GM12878 (cell line): ENCODE measurements at places on chromosomes 6 and 20.

DNA sequence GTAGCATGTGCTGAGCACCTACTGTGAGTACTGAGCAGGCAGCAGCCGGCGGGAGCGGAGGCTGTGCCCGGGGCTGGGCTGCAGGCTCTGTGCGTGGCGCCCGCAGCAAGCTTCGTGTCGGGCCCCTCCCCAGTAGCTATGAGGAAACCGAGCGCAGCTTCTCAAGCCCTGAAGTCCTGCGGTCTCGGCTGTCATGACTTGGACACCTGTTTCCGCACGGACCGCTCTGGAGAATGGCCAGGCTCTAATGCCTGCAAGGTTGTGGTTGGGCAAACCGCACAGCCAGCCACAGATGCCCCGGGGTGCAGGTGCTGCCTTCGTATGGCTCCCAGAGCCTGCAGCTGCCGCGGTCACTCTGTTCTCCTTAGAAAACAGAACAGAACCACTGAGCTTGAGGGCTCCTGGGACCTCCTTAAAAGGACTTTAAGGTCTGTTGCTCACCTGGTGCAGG is 33.7 kb downstream of the PYGB start:
- no peak overlapping the region for H3K4me3 ChIP-seq
- peaks cover 10% of the 10 kb centered on the region; the same call in 1 of the 2 replicates for H3K36me3 ChIP-seq
- DNase-seq = peak; percentile 64
- no peaks in the 10 kb centered on the region for H3K27me3 ChIP-seq
- peak overlapping the region; percentile 50 for H3K27ac ChIP-seq
- peaks cover 26% of the 10 kb centered on the region for H3K4me1 ChIP-seq

- 0 out of 2 replicates have a peak overlapping the region, but pooled peaks have one; percentile 35 for H3K27ac ChIP-seq
- DNase-seq = no peak
- H3K27me3 ChIP-seq = no peaks in the 10 kb centered on the region
These were observed 6.9 kb downstream of the HLA-DPB1 start for GRCh38 chr6:33082702-33083101.

- H3K27me3 ChIP-seq = no peaks in the 10 kb centered on the region
These were observed 81.0 kb downstream of the NDUFAF5 start for GRCh38 chr20:13865791-13866351.

DNA sequence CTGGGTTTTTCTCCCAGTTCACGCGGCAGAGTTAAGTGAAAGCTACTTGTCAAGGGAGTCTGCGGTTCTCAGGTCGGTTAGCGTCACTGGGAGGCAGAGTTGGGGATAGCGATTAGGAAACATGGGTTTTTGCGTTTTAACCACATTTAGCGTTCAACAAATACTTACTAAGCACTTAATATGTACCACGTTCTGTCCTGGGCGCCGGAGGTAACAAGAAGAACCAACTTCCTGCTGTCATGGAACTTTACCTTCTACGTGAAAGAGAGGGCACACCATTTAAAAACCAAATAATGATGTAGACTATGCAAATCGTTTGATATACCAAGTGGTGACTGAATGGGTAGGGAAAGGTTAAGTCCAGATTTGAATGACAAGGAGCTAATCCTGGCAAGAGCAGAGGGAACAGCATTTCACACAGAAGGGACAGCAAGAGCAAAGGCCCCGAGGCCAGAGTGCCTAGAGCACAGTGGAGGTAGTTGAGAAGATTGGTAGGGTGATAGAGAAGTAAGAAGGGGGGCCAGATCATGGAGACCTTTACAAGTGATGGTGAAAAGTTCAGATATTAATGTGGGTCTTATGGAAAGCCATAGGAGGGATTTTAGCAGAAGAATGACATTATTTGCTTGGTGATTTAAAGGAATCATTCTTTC is 744 bp downstream of the RIOK1 start:
- peak overlapping the region; percentile 89 for H3K27ac ChIP-seq
- H3K27me3 ChIP-seq = no peaks in the 10 kb centered on the region
- peak overlapping the region; percentile 89 for H3K4me3 ChIP-seq

DNA sequence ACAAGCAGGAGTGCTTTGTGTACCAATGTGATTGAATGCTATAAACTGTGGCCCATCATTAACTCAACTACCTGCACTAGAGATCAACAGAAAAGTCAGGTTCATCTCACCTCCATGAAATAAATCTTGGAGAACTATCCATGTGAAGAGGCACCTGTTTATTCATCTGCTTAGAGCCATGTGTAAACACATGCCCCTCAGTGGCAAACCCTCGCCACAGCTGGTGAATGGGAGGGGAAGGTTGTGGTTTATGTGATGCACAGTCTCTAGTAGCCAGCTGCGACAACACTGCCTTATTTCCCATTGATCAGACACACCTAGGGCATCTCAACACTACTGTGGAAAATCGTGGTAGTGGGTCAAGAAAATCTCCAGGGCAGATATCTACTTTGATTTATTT is 640.2 kb downstream of the PTPRT start:
- no peaks in the 10 kb centered on the region for H3K36me3 ChIP-seq
- no peak for DNase-seq
- H3K27me3 ChIP-seq = no peaks in the 10 kb centered on the region
